ENCODE measurements at places on chromosomes 7 and 10.

GRCh38 chr10:96830511-96831199, 1.4 kb upstream of the LCOR start:
- DNase-seq: peak; percentile 92

DNA sequence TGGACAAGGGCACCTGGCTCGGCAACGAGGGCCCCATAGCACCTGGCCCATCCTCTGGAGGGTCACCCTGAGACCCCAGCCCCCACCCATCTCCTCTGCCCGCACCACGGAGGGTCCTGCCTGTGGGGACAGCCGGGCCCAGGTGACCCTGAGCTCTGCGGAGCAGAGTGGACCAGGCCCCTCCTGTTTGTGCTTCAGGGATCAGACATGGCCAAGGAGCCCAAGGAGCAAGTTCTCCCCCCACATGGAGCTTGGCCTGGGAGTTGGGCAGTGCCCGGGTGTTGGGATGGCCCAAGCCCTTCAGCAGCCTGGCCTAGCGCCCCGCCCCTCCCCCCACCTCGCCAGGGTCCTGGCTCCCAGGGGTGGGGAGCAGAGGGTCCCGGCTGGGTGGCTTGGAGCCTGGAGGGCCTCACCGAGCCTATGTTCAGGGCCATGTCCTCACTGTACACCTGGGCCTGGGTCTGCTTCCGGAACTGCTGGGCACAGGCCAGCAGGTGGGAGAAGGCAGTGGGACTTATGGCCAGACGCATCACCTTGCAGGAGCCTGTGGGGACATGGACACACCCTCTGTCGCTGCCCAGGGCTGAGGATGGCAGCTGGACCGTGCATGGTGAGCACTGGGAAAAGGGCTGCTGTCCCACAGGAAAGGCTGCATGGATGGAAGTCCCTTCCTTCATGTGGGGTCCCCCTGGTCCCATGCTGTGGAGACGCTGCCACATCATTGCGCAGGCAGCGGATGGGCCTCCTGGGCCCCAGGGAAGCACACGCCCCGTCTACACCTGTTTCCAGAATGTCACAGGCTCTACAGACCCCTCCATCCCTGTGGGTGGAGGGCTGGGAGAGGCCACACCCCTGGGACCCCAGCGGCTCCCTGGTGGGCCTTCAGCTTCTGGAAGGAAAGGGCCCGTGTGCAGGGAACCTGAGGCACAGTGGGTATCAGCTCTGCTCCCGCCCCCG, 49.2 kb upstream of the NKX6-2 start:
- no peak for DNase-seq

GRCh38 chr10:12526311-12526710, 177.0 kb downstream of the CAMK1D start:
- DNase-seq: no peak

DNA sequence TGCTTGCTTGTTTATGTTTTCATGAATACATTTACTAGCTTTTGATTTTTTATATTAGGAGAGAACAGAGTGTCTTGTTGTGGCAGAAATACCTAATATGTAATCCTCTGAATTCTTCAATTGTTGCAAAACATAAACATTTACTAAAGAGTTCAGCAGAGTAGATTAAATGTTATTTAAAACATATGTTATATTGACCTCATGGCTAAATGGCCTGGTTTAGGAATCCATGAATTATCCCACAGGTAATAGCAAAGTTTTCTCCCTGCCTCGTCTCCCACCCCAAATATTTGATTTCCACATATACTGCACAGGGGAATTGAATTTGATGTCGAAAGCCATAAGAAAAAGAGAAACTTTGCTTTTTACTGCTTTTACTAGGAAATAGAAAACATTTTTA, 111.8 kb downstream of the ADK start:
- no peak for DNase-seq

DNA sequence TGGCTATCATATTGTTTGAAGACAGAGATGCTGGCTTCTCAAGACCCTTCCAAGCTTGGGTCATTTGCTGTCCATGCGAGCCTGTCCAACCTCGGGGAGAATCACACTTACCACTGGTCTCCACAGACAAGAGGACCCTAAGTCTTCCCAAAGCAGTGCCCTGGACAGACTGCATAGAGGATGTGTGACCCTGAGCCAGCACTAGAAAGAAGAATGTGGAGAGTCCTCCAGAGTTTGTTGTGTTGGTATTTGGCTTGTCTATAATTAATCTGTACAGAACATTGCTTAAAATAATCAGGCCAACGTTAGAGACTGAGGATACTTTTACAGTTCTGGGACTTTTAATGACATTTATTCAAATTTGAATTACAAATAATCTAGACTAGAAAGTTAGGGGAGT, 212.7 kb downstream of the TMEM178B start:
- DNase-seq: no peak

GRCh38 chr7:584122-584465, 64.4 kb upstream of the PDGFA start:
- DNase-seq: peak; percentile 98

- no peak for DNase-seq
These were observed 23.2 kb upstream of the CALN1 start for GRCh38 chr7:72435366-72435765.
